CD4-positive, alpha-beta T cell treated with Interleukin-4 for 1 hour (primary cell): ENCODE measurements at places on chromosomes 7 and 10.

DNA sequence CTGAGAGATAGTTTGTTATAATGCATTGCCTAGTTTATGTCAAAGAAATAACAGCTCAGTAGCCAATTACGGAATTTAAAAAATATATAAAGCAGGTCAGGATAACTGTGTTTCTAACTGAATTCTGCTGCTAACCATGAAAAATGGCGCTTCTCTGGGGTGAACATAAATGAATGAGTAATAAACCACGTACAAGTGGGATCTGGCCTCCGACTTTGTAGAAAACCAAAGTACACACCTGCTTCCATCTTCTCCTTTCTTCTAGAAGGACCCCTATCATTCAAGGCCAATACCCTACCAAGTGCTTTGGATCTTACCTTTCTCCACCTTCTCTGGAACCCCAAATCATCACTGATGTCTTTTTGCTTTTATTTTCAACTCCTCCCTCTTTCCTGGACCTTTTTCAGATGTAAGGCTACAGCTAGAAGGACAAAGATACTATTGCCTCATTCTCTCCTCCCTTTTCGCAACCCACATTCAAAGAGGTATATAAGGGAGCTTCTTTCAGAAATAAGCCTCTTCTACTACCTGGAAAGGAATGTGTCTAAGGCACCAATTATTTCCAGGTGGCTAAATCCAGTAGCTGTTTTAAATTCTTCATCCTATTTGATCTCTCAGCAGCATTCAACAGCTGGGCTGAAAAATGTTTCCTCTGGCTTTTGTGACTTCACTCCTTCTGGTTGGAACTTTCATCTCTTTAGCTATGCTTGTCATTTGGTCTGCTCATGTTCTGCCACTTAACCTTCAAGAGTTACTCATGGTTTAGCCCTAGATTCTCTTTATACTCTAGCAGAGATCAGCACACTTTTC is 37.7 kb downstream of the NAMPT start:
- no peak for DNase-seq

DNA sequence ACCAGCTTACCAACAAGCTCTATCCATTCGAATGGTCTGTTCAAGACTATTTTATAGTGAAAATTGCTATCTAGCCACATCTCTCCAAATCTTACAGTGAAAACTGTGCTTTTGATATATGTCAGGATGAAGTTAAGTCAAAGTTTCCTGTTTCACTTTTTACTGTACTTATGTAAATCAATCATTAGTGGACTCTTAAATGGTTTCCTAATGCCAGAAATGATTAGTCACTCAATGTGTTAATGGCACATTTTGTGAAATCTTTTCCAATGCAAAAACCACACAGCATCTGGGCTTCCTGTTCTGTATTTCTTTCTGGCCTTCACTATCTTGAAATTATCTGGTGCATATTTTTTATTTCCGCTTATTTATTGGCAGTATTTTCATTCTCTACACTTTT is 87.3 kb upstream of the STEAP1B start:
- DNase-seq = no peak

GRCh38 chr7:50538478-50538877 is 26.7 kb downstream of the DDC start:
- no peak for DNase-seq

DNA sequence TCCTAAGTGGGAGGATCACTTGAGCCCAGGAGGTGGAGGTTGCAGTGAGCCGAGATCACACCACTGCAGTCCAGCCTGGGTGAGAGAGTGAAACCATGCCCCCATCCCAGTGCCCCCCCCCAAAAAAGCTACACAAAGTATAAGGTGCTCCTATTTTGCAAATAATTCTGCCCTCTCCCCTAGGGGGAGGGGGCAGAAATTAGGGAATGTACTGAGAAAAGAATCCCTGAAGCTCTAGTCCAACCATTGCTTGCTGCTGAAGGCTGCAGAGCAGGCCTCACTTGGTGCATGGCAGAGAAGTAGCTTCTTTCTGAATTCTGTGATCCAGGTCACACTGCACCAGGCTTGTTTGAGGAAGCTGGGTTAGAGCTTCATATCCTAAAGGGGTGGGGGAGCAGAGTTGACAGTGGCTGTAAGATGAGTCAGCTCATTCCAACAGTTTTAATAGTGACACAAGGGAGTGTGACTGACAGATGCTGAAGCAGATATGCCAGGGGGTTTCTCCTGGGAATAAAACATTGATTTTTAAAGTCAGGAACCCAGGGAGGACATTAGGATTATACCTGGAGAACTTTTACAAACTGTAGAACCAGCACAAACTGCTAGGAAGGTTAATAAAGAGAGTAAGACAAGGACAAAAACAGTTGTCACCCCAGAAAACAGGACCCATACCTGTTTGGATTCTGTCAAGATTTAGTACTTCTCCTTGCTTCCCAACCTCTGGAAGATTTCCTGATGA is 32.8 kb upstream of the STRIP2 start:
- no peak for DNase-seq

DNA sequence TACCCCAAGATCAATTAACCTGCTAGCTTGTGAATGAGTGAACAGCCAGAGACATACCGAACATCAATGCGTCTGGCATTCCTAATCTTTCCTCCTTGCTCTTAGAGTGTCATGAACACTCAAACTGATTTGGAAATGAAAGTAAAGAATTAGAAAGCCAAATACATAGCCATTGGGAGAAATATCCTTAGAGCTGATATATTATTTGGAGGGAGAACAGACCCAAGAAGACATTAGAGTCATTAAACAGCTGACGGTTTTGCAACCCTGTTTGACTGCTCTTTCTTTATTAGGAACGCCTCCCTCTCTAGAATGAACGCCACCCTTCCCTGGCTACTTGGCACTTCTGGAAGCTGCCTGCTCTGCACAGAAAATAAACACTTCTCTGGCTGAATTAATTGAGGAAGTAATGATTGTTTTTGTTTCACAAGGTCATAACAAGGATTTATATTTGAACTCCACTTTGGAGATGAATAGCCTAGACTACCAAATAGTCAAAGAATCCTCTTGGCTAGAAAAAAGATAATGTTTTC is 42.8 kb downstream of the CTTNBP2 start:
- no peak for DNase-seq

GRCh38 chr10:49527850-49528249 is 11.1 kb downstream of the ERCC6 start:
- DNase-seq = no peak

DNA sequence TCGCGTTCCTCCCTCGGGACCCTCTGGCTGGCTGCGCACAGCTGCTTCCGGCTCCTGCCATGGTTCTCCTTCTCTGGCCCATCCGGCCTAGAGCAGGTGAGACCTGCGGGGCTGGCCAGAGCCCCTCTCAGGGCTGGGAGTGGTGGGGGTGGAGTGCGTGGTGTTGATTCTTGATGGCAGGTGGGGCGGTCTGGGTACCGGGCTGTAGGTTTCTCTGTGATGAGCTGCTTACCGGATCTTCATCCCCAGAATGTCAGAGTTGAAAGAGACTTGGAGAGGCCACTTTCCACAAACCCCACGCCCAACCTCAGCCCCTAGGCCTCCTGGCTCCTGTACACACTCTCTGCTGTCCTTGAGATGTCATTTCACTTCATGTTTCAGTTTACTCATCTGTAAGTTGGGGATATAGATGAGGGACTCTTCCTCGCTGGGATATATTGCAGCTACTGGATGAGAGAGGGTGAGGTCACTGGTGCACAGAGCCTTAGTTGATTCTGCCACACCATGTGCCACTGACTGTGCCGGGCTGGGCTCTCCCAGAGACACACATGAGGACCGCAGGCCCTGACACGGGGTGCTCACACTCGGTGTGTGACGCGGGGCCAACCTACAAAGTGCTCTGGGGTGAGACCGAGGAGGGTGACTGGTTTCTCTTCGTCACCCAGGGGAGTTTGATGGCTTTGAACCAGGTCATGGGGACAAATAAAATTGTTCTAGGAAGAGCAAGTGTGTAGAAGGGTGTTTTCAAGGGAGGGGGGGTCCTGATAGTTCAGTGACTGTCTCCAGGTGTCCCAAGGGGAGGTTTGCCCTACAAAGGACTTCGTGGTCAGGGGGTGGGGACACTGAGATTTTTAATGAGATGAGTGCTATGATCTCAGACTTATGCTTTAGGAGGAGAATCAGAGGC is 29.5 kb downstream of the ZNF775 start:
- peak; percentile 82 for DNase-seq

GRCh38 chr10:86687750-86688149 is 19.4 kb downstream of the LDB3 start:
- DNase-seq = no peak

- no peak for DNase-seq
Measured at GRCh38 chr7:34772296-34772938, 114.4 kb downstream of the NPSR1 start.

DNA sequence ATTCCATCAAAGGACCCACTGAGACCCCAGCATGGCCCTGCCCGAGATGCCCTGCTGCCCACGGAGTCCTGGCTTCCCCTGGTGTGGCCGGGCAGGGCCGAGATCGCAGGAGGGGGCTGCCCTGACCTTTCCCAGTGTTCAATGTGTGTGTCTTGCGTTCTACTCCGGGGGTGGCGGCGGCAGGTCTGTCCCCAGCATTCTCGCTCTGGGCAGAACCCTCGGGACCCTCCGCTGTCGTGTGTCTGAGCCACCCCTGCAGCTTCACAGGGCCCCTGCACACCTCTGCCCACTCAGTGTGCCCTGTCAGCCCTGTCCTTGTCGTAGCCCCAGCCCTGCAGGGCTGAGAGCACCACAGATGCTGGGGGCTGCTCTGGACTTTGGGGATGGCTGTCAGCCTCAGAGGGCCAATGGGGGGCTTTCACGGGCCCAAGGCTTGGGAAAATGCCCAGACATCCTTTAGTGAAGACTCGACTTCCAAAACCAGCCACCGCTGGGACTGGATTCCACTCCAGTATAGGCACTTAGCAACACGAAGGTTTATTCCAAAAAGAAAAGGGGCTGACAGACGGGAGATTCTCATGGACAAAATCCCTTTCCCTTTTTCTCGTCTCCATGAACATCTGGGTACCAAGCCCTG is 30.0 kb upstream of the KNDC1 start:
- DNase-seq = peak; percentile 4

DNA sequence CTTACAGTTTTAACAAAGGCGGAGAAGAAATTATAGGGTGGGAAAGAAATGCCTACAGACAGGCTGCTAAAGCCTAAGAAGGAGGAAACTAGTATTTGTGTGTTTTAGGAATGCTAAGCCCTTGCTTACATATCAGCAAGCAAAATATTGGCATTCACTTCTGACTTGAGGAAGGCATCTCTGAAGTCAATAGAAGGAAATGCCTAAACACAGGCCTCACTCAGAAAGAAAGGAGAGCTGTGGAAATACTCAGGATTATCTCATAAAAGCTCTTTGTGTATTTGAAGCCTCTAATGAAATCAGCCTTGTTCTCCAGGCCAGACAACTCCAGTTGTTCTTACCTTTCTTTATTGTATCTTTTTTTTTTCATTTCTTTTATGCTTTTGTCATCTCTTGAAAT is 158.0 kb downstream of the AUTS2 start:
- DNase-seq = no peak

- no peak for DNase-seq
Measured at GRCh38 chr7:17832820-17833355, 107.4 kb downstream of the SNX13 start.

DNA sequence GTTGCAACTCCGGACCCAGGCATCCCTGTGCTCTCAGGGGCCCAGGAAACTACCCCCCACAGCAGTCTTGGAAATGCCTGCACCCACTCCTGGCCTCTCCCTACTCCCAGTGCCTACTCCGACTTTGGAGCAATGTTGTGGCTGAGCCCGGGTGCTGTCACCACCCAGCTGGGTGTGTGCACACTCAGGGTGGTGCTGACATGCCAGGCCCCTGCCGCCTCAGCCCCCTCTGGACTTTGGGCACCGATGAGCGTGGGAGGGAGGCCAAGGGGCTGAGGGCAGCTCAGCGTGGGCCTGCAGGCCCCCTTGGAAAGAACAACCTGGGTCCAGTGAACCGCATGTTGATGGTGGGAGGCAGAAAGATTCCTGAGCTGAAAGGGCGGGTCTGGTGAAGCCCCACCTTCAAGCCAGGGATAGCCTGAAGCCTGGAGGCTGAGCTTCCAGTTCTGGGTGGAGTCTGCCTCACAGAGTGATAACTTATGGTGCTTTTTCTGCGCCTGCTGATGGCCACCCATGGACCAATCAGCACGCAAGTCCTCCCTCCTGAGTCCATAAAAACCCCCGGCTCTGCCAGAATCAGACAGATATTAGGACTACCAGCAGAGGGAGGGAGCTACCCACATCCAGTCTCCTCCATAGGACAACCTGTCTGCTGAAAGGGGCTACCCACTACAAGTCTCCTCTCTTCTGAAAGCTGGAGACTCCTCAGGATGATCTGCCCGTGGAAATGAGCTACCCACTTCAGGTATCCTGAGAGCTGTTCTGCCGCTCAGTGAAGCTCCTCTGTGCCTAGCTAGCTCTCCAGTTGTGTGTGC is 380.4 kb upstream of the SORCS1 start:
- DNase-seq = no peak

- DNase-seq = no peak
Measured at GRCh38 chr10:45811075-45811474, 36.2 kb downstream of the AGAP4 start.

DNA sequence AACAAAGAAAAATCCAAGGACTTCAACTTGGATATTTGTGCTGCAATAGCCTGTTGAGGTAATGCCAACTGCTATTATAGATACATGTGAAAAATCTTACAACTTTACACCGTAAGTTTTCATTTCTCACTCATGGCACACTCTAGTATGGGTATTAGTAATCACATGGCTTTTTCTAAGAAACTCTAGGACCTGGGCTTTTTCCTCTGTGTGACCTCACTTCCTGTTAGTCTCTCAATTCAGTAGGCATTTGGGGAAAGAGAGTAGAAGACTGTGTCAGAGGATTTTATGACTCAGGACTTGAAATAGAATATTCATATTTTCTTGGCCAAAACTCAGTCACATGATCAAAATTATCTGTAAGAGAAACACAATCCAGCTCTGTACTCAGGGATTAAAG is 1049.9 kb downstream of the REEP3 start:
- no peak for DNase-seq

DNA sequence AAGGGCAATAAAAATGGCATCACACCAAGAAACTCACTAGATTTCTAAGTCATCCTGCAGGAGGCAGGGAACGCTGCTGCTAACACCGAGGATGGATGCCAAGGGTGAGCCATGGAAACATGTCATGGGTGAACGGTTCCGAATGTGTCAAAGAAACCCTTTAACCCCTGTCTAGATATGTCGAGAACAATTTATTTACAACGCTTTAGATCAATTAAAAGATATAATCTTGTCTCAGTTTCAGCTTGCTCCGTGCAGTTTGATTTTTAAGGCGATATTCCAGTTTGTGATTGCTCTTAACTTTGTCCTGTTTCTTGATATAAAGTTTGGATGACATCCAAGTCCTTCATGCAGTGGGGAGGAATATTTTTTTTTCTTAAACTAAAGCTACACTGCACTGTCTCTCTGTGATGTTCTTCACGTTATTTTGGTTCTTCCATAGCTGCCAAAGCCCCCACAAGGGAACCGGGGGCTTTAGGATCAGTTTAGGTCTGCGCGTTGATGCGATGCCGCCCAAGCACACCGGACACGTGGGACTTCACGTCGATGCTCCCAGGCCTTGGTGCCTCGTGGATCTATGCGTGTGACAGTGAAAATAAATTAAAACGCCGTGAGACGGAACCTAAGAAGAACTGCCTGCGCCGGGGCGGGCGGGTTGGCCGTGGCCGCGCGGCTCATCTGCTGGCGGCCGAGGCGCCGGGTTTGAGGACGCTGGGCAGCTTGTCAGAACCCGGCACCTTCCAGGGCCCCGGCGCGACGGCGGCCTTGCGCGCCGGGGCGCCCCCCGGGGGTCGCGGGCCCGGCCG is 220.3 kb downstream of the PHTF2 start:
- DNase-seq = no peak
